ENCODE measurements at places on chromosomes 5 and 9. TPM values are rescaled to one million over a fixed set of nuclear protein-coding genes. Genes with fewer than 3 reads are reported as not detected.

Gene FOXI1
- not detected for total RNA-seq

Gene SGCD
- not detected for total RNA-seq

Gene PCDHGA7
- total RNA-seq = 1.3 TPM

Gene TMEM174
- not detected for total RNA-seq

Gene CCIN
- total RNA-seq = not detected

Gene SLC6A19
- not detected for total RNA-seq

Gene GTF3C5
- total RNA-seq = 53.6 TPM

Gene OR1J2
- not detected for total RNA-seq
